Activated CD4-positive, alpha-beta T cell treated with anti-CD3 and anti-CD28 coated beads for 24 hours (primary cell): ENCODE measurements at places on chromosomes 2 and 18.

DNA sequence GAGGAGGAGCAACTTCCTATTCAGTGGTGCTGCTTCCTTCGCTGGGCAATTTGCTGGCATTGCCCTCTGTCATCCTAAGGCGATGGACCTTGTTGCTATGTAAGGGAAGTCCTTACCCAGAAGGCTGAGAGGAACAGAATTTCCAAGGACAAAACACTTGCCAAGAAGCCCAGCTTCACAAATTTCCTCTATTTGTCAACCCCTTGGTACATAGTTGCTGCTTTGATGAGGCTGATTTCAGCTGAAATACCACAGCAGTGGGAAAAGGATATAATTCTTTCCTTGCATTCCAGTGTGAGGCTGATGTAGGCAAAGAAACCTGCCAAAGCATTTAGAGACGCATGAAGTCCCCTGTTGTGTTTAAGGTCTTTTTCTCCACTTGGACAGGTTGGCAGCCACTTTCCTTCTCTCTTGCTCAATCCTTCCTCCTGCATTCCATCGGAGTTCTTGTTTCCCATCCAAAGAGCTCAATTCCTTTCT is 16.4 kb upstream of the ST3GAL5 start:
- DNase-seq, result no peak

- DNase-seq, result no peak
These were observed 306.7 kb upstream of the CCDC68 start for GRCh38 chr18:55265984-55266383.

DNA sequence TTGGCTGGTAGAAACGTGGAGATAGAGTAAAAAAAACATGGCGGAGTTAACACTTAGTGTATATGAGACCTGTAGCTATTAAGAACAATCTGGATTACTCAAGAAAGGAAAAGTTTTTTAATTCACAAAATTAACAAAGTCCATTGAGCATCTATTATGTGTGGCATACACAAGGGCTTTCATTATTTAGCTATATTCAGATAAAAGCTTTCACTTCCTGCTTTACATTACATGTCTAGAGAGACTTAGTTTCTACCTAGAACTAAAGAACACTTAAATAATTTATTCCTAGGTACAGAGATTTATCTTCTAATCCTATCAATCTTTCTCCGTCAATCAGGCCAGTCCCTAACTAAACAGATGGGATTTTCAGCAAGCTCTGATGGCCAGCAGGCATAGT is 196.0 kb upstream of the SLC39A10 start:
- DNase-seq, result no peak

GRCh38 chr2:30400151-30400954 is 46.7 kb upstream of the LCLAT1 start:
- DNase-seq, result no peak

DNA sequence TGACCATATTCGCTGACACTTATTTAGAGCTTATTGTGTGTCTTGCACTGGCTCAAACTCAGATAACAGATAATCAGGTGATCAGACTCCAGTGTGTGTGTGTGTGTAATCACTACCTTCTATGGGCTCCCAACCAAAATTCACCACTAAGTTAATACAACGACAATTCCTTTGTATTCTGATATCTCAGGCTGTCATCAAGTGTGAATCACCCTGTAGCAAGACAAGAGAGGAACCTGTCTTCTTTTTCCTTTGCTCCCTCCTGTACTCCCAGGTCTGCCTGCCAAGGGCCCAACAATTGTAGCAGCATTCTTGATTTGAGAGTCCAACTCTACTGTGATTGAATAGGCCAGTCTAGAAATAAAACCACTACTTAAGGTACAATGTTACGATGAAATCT is 25.8 kb downstream of the ITGB6 start:
- no peak for DNase-seq

DNA sequence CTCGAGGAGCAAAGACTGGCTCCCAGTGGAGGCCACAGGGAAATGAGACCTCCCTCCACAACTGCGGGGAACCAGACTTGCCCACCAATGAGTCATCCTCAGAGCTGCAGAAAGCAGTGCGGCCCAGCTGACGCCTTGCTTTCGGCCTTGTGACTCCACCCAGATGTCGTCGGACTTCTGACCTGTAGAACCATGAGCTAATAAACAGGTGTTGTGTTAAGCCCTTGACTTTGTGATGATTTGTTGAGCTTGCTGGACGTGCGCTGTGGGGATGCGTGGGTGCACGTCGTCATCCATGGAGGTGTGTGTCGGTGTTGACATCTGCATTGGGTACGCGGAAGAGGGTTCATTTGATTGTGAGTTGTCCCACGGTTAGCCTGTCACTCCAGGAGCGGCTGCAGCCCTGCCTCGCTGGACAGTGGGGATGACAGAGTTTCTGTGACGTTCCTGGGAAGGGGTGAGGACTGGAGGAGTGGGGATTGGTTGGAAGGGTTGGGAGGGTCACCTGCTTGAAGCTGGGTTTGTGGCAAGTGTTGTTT is 154.1 kb downstream of the SH3BP4 start:
- no peak for DNase-seq

DNA sequence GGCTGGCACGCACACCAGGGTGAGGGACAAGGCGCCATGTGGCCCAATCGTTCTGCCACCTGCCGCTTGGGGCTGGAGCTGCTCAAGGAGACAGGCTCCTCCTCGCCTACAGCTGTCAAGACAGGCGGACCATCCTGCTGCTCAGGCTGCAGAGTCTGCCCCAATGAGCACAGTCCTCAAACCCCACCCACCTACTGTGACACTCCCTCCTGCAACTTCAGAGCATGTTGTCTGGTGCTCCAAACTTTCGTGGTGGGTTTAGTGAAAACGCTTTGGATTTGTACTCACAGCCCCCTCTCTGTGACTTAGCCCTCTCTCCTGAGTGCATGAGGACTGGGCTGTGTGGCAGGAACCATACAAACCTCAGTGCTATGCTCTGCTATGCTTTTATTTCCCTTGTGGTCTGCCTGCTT is 23.2 kb upstream of the SLC35F6 start:
- DNase-seq, result no peak

DNA sequence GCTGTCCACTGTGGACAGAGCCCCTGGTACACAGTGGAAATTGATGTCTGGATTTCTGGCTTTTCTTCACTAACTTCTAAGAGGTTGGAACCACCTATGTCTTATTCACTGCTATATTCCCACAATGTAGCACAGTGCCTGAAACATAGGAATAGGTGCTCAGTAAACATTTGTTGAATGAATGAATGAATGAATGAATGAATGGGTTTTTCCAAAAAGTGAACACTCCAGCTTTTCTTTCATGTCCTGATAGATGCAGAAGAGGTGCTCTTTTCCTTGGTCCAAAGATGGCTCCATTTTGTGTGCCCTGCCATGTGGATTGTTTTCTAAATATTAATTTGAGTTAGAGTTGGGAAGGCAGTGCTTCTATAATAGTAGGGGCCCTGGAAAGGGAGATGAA is 124.1 kb downstream of the SP3 start:
- DNase-seq, result no peak

DNA sequence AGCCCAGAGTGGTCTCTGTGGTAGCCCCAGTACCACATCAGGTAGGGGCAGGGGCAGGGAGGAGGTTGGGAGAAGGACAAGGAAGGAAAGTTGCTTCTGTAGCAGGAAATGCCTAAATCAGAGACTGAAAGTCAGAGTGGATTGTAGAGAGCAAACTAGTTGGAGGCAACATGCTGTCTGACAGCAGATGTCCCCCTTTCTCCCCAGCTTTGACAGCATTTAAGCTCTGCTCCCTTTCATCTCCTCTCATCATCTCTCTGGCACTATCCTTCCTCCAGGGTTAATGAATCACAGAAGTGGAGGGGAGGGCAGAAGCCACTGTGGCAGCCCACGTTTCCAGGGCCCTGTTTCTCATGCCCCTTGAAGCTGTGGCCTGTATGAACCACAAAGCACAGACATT is 50.4 kb downstream of the BOD1L2 start:
- DNase-seq, result no peak

- no peak for DNase-seq
These were observed 144.9 kb downstream of the ATP9B start for GRCh38 chr18:79214056-79214455.

DNA sequence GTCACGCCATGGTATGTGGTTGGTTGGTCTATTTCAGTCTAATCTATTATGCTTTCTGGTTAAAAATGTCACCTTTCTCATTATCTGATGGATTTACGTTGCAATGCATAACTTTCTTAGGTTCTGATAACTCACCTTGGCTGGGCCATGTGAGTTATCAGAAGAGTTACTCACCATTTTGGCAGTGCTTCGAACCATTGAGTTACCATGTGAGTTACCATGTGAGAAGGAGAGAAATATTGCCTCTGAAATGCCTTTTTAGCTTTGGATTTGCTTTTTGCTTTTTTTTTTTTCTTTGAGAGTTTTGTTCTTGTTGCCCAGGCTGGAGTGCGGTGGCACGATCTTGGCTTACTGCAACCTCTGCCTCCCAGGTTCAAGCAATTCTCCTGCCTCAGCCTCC is 1.6 kb downstream of the SMARCAL1 start:
- no peak for DNase-seq

DNA sequence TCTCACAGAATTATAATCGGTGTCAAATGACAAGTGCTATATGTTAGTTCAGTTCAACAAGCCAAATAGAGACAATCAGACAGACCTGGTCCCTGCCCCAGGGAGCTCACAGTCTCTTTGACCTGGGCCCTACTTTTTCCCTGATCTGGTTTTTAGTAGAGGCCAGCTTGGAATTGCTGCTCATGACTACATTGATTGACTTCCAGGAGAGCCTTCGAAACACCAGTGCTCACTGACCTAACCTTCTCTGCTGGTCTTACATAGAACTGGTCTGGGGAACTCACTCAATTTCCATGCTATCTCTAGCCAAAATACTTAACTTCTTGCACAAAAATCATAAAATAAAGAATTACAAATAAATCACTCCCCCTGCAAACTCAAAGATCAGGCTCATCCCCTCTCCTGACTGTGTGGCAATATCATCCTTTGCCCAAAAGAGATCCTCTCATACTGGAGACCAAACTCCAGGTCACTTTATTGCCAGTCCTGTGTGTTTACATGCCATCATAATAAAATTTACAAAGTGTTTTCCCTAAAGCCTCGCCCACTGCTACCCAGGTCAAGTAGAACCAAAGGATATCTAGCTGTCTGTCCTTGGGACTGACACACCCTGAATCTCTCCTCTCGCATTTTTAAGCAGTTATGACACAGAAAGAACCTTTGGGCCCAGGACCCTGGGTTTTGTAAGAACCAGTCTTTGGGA is 53.2 kb downstream of the PROC start:
- no peak for DNase-seq

- no peak for DNase-seq
These were observed 97.6 kb upstream of the SEC11C start for GRCh38 chr18:59041819-59042815.

DNA sequence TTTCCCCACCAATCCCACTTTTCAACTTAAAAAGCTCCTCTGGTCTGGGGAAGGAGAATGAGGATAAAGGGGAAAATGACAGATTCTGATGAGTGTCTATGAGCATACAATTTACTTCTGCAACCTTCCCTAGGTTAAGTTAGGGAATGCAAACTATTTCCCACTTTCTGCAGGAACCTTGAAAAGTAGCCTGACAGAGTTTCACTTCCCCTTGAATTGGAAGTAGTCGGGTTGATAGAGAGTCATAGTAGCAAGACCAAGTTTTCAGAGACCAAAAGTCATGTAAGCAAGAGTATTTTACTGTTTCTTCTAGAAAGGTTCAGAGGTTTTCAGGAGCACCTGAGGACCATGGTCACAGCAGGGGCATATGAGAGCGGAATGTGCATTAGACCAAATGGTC is 815.1 kb downstream of the CPS1 start:
- no peak for DNase-seq

GRCh38 chr2:80687524-80687923 is 383.0 kb upstream of the LRRTM1 start:
- DNase-seq, result no peak

- no peak for DNase-seq
These were observed 207.2 kb downstream of the NAPG start for GRCh38 chr18:10732990-10733389.

DNA sequence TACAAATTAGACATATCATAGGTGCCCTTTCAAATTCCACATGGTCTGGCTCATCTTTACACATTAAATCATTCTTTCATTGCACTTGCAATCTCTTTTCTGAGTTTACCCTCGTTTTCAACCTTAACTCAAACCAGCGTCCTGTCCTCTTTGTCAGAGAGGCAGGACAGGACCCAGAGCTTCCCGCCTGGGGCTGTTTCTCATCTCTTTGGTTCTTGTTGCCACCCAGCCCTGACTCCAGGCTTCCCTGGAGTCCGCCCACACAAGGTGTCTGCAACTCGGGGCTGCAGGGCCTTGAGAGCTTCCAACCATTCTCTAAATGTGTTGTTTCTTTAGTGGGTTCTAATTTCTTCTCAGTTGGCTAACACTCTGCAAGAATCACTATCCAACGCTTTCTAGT is 24.4 kb downstream of the RBMS1 start:
- no peak for DNase-seq

DNA sequence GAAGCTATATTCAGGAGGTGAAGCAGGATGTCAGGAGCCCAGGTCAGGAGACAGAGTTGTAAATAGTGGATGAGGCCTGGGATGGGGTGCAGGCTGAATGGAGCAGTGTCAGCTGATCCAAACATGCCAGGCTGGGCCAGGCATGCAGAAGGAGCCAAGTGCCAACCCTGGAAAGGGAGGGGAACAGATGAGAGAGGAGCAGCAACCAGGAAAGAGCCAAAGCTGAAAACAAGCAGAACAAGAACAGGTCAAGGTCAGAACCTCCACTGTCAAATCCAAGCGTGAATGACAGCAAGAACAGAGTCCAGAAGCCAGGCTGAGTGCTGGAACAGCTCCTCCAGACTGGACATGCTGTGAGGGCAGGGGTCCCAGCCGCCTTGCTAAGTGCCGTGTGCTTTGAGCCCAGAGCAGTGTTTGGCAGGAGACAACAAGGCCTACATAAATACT is 49.2 kb upstream of the PPP1CB start:
- DNase-seq, result no peak
